ENCODE measurements at places on chromosomes 1 and 21. TPM values are rescaled to one million over a fixed set of nuclear protein-coding genes. Genes with fewer than 3 reads are reported as not detected.
A peak's percentile ranks its signal among the peaks of the same experiment; 100 is the strongest.

The PRAMEF9 gene
- not detected for total RNA-seq

DNA sequence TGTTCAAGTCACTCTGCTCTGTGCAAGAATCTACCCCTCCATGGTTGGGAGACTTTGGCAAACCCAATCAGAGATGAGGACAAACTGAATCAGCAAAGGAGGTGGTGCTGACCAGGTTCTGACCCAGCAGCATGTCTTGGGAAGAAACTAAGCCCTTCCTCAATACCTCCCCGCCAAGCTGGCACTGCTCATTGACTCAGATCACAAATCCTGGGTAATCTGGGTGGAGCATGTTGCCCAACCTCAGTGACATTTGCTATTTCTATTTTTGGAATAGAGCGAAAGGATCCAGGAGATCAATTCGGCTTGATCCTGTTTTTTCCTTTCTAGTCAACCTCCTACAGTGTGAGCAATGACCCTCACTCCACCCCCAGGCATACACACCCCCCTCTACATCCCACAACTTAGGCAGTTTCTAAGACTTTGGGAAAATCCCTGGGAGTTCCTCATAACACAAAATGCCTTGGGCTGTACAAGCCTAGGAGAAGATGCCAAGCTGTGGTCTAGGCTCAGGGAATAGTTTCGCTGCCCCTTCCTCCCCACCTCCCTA lies 166.8 kb upstream of the KCNJ6 start:
- H3K4me3 ChIP-seq = no peak overlapping the region
- no peaks in the 10 kb centered on the region for H3K36me3 ChIP-seq
- no peaks in the 10 kb centered on the region for H3K27me3 ChIP-seq
- H3K4me1 ChIP-seq = no peaks in the 10 kb centered on the region
- no peak for DNase-seq

- peak overlapping the region; percentile 4 for H3K27ac ChIP-seq
- no peak for DNase-seq
- no peaks in the 10 kb centered on the region for H3K27me3 ChIP-seq
- H3K4me1 ChIP-seq = peaks cover 53% of the 10 kb centered on the region
- no peak overlapping the region for H3K4me3 ChIP-seq
- H3K36me3 ChIP-seq = peaks cover 38% of the 10 kb centered on the region
Measured at GRCh38 chr1:92921031-92922023, 39.9 kb downstream of the DIPK1A start.

GRCh38 chr1:214146523-214146922 lies 134.4 kb upstream of the SMYD2 start:
- H3K36me3 ChIP-seq = no peaks in the 10 kb centered on the region
- H3K4me1 ChIP-seq = no peaks in the 10 kb centered on the region
- peaks cover 2% of the 10 kb centered on the region for H3K27me3 ChIP-seq
- no peak for DNase-seq
- H3K4me3 ChIP-seq = no peak overlapping the region
- H3K27ac ChIP-seq = no peak overlapping the region

The NPHS2 gene
- not detected for total RNA-seq

- no peaks in the 10 kb centered on the region for H3K4me1 ChIP-seq
- no peaks in the 10 kb centered on the region for H3K27me3 ChIP-seq
- H3K36me3 ChIP-seq = no peaks in the 10 kb centered on the region
- no peak overlapping the region for H3K4me3 ChIP-seq
- DNase-seq = no peak
- no peak overlapping the region for H3K27ac ChIP-seq
Measured at GRCh38 chr1:210935905-210936304, 198.0 kb downstream of the KCNH1 start.

Measured in activated B cell treated with CpG ODN at 0.5 μM for 24 hours (primary cell).